ENCODE measurements at places on chromosomes 5 and 9.

- DNase-seq, result no peak
These were observed 192.1 kb downstream of the TSSK1B start for GRCh38 chr5:113242481-113243348.

- no peak for DNase-seq
These were observed 112.5 kb downstream of the MPDZ start for GRCh38 chr9:13166996-13167395.

GRCh38 chr9:126690431-126691051 lies 76.8 kb downstream of the LMX1B start:
- DNase-seq, result peak; percentile 38

DNA sequence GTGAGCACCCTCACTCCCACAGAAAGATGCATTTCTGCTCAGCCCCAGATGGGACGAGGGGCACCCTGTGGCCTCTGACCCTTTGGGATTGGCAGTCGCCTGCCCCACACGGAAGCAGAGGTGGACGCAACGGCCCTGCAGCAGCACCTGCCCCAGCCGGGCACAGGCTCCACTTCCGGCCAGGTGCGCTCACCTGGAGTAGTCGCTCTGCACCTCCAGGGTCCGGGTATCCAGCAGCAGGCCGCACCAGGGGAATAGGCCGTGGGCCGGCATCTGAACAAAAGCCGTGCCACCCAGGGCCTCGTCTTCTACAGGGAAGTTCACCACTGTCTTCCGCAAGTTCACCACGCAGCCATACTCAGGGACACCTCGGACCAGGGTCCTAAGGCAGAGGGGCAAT lies 30.7 kb downstream of the TERT start:
- no peak for DNase-seq

DNA sequence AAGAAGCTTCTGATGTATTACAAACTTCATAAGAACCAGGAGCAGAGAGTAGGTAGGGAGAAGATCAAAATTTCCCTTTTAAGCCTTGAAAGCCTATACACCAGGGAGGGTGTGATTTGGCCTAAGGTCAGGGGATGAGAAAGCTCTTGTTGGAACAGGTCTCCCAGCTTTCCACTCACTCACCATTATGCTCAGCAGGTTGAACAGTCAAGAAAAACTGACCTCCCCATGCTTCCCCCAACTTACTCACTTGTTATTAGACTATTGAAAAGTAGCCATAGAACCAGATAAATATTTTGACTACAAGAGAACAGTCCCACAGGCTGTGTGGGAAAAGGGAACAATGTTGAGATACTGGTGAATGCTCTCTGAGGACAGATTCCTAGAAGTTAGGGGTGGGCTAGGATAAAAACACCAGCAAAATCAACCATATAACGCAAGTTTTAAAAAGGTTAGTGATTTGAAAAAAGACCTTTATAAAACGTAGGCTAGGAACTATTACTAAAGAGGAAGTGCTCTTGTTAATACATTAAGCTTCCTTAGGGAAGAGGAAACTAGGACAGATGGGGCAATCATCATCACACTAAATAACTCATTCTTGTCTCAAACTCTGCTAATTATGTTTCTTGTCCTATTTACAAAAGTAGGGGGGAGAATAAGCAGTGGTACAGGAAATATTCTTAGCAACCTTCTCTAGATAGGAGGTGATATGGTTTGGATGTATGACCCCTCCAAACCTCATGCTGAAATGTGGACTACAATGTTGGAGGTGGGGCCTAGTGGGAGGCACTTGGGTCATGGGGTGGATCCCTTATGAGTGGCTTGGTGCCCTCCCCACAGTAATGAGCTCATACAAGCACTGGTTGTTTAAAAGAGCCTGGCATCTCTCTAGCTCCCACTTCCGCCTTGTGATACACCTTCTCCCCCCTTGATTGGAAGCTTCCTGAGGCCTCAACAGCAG lies 31.0 kb downstream of the PCDHGC5 start:
- DNase-seq, result no peak

GRCh38 chr5:122102825-122103224 lies 24.8 kb upstream of the LOX start:
- DNase-seq, result no peak

DNA sequence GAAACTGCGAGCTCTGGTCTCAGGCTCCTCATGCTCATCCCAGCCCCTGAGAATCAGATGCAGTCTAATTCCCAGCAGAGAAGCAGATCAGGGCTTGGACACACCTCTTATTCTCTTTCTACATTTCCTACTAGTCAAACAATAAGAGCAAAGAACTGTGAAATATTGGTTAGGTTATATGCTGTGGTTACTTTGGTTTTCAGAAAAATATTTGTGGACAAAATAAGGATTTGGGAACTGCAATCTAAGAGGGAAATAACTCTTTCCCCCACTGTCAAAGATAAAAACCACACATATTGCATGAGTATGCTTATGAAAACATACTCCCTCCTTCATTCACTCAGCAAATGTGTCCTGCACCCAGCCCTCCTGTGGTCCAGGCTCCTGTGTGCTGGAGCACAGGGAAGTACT lies 164.5 kb upstream of the S1PR3 start:
- peak; percentile 48 for DNase-seq

All from NB4 (cell line).